Activated T-helper 1 cell treated with anti-CD3 and anti-CD28 coated beads, Interleukin-12 subunit alpha, Interleukin-12 subunit beta, Interleukin-2, Interleukin-4 antibody, amounts not matched to agents 30 ng/mL and 10 ng/mL and 1 ng/mL, durations not matched to agents 14 hours and 24 hours and 36 hours (primary cell): ENCODE measurements at places on chromosomes 5 and 9. TPM values are rescaled to one million over a fixed set of nuclear protein-coding genes. Genes with fewer than 3 reads are reported as not detected.

Gene SUSD3
- total RNA-seq: 31.7 and 33.2 TPM in 2 replicates

DNA sequence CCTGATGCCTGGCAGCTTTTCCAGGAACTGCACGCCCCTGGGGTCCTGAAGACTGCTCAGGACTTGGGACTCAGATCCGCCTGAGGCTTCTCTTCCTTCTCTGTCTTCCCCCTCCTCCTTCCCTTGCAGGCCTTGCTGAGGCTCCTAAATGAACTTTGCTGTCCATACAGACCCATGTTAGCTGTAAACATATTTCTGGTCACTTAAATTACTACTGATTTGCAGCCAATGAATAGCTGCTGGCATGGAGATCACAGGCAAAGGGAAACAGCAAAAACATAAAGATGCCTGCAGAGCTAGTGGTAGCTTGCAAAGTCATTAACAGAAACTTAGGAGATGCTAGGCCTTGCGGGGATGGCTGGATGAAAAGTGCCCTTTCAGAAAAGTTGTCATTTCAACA lies 261.9 kb downstream of the GADD45G start:
- no peak for DNase-seq
- H3K27ac ChIP-seq: no peak overlapping the region
- H3K4me1 ChIP-seq: peaks cover 6% of the 10 kb centered on the region
- H3K4me3 ChIP-seq: no peak overlapping the region
- no peaks in the 10 kb centered on the region for H3K36me3 ChIP-seq

GRCh38 chr9:78325846-78326360 lies 29.0 kb downstream of the PSAT1 start:
- no peak overlapping the region for H3K4me3 ChIP-seq
- no peak for DNase-seq
- peaks cover 11% of the 10 kb centered on the region for H3K4me1 ChIP-seq
- no peaks in the 10 kb centered on the region for H3K27me3 ChIP-seq

DNA sequence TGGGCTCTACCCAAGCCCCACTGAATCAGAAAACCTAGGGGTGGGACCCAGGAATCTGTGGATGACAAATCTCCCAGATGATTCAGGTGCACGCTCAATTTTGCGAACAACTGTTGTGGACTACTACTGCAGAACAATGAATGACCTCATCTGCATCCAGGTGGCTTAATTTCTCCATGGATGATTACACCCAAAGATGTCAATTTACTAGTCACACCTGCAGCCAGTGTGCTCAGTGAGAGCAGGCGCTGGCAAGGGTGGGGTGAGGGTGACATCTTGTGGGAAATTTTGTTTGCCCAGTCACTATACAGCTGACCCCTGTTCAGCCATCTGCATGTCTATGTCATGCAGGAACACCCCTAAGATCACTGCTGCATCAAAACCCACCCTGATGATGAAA lies 118.2 kb downstream of the ENTREP1 start:
- no peak for DNase-seq
- peaks cover 14% of the 10 kb centered on the region for H3K4me1 ChIP-seq

- no peaks in the 10 kb centered on the region for H3K27me3 ChIP-seq
- no peak for DNase-seq
- H3K4me3 ChIP-seq: no peak overlapping the region
- peaks cover 6% of the 10 kb centered on the region for H3K4me1 ChIP-seq
- no peak overlapping the region for H3K27ac ChIP-seq
Observed at GRCh38 chr9:2093920-2094597, 78.9 kb downstream of the SMARCA2 start.

DNA sequence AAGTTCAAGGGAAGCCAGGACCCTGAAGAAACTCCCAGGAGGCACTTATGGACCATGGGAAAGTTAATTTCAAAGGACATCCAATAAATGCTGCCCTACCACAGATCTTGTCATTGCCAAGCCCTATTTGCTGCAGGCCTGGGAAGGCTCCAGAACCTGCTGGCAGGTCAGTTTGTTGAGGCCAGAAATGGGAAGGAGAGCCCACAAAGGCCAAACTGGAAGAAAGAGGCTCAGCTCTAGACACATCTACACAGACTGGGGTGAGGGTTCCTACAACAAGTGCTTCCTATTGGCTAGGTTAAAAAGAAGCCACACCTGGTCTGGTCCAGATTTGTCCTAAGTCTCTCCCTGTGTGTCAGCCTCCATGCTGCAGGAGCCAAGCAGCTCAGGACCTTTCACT lies 94.4 kb downstream of the SIL1 start:
- H3K36me3 ChIP-seq: no peaks in the 10 kb centered on the region
- no peaks in the 10 kb centered on the region for H3K4me1 ChIP-seq
- H3K27ac ChIP-seq: no peak overlapping the region
- H3K4me3 ChIP-seq: no peak overlapping the region

DNA sequence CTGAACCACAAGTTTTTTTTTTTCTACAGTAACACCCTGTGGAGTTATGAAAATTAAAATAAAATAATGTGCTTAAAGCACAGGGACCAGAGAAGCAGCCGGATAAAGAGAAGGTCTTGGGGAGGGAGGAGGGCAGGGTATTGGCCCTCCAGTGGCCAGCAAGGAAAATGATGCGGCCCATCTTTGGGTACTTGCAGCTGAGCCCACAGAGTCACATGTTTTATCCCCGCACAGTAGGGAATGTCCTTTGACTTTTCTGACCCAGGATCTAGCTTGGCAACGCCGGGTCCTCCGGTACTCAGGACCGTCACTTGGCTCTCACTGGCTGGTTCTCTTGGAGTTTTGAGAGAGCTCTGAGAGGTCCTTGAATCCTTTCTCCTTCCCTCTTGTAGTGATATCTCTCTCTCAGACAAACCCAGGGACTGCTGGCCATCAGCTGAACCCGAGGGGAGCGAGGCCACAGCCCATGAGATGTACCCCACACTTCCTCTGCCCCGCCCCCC lies 35.3 kb upstream of the HSPA9 start:
- DNase-seq: no peak
- no peak overlapping the region for H3K27ac ChIP-seq
- peaks cover 56% of the 10 kb centered on the region for H3K27me3 ChIP-seq

Gene ZFP37
- 0.16 and 0.32 TPM in 2 replicates for total RNA-seq

DNA sequence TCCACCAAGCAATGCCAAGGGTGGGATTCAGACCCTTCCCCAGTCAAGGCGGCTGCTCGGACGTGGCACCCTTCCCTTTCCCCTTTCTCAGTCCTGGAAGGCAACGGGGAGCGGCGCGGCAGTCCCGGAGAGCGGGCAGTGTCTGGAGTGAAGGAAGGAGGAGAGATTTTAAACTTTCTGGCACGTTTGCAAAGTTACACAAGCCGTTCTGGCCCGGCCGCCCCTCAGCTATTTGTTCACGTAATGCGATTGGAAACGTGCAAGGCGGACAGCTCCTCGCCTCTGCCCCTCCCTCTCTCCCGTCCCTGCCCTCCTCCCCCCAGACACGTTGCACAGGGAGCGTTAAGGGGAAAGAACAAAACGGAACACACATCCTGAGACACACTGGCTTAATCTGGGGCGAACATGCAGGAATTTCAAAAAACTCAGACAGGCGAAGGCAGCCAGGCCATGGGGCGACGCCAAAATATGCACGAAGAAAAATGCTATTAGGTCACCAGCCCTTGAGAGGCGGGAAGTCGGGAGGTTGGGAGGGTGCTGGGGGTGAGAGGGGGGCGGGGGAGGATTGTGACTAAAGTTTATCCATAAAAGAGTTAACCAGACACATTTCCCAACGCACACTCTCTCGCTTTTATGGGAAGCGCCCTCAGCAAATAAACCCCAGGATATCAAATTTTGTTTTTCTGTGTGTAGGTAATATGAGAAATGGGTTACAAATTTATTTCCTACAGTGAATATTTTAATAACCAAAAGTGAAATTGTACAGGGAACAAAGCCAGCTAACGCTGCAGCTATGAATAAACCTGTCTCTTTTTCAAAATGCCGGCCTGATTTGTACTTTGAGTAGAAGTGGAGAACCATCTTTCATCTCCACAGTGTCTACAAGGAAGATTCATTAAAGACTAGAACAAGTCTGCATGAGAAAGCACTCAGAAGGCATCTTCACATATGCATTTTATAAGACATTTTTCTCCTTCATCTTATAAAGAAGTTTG lies at the start of gene LOX:
TSS of gene LOX (minus strand) at position 144 of the 995 bp plus-strand sequence. CDS start 274 bp downstream, outside the sequence.
- H3K36me3 ChIP-seq: no peaks in the 10 kb centered on the region
- no peak within 1 kb of the TSS for H3K27ac ChIP-seq
- H3K4me3 ChIP-seq: peak within 1 kb of the TSS; percentile 80

Gene WDR38
- not detected in 2 replicates for total RNA-seq

Gene BTNL8
- not detected in 2 replicates for total RNA-seq

Gene SLC6A7
- total RNA-seq: not detected in 2 replicates
